ENCODE measurements at places on chromosomes 2 and 18.
A peak's percentile ranks its signal among the peaks of the same experiment; 100 is the strongest.

- DNase-seq, result peak; percentile 97
Observed at GRCh38 chr2:190468814-190469569, 60.8 kb downstream of the MFSD6 start.

DNA sequence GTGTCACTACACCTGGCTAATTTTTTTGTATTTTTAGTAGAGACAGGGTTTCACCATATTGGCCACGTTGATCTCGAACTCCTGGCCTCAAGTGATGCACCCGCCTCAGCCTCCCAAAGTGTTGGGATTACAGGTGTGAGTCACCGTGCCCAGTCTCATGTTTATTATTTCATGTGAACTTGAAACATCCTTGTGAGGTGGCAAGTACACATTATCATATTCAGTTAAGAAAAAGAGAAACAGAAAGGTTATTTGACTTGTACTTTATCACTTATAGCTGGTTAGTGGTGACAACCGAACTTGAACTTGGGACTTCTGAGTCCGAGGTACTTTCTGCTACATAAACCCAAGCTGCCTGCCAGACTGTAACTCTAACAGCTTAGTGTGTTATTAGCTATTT lies 24.4 kb downstream of the ABHD3 start:
- DNase-seq, result no peak

DNA sequence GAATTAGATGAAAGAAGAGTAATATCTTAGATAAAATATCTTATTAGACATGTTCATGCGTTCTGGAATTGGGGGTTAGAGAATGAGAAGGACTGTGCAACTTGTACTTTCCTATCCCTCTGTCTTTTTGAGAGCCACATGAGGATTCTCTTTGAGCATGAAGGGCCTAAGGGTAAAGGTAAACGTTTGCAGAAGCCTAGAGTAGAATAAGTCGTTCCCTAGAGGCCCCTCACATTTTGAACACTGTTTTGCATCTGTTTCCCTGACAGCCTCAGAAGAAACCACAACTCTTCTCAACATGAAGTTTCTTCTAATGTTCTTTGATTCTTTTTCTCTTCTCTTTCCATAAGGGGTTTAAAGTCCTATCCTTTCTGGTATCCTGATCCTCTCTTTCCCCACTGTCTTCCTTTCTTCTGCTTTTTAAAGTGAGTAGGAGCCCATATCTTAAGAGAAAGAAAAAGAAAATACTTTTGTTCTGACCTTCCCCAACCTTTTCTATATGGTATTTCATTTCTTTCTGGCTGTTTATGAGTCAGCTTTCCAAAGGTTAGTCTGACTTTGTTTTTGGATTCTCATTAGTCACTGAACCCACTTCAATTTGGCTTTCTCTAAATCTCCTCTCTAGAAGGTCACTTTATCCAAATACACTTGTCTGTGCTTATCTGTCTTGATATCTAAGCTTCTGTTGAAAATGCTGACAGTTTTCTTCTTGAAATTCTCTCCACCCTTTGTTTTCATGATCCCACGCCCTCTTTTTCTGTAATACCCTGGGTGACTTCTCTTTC lies 34.8 kb downstream of the PPP1R1C start:
- no peak for DNase-seq

- DNase-seq, result no peak
Observed at GRCh38 chr18:63963615-63964256, 6.1 kb upstream of the SERPINB8 start.

DNA sequence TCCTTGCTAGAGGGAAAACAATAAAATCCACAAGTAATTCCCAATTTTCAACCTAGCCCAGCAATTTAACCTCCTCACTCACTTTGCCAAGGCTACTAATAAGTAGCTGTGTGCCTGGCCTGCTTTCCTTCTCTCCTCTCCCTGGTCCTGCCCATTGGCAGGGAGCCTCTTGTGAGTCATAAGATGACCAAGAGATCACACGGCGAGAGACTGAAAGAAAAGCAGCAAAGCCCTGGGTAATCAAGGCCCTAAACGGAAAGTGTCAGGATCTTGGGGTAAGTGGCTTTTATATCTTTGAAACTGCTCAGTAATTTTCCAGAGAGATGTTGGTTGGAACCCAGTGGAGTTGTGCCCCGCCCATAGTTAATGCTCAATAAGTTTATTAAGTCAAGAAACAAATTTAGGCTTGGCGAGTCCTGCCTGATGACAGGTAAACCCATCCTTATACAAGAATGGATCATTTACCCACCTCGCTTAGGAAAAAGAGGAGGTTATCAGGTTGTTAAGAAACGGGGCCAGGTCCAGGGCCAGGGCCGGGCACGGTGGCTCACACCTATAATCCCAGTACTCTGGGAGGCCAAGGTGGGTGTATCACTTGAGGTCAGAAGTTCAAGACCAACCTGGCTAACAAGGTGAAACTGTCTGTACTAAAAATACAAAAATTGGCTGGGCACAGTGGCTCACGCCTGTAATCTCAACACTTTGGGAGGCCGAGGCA lies 10.0 kb upstream of the ADAM17 start:
- DNase-seq, result peak; percentile 78

GRCh38 chr2:183456177-183456576 lies 331.9 kb downstream of the NUP35 start:
- no peak for DNase-seq

- DNase-seq, result no peak
Observed at GRCh38 chr2:241410739-241411176, 54.7 kb downstream of the FARP2 start.

- no peak for DNase-seq
Observed at GRCh38 chr2:22950431-22950830, 434.5 kb upstream of the KLHL29 start.

GRCh38 chr2:236440110-236440881 lies 129.3 kb upstream of the ACKR3 start:
- no peak for DNase-seq

GRCh38 chr2:189305291-189305943 lies 125.9 kb upstream of the COL5A2 start:
- DNase-seq, result no peak

GRCh38 chr18:5145168-5145825 lies 51.8 kb downstream of the AKAIN1 start:
- no peak for DNase-seq

DNA sequence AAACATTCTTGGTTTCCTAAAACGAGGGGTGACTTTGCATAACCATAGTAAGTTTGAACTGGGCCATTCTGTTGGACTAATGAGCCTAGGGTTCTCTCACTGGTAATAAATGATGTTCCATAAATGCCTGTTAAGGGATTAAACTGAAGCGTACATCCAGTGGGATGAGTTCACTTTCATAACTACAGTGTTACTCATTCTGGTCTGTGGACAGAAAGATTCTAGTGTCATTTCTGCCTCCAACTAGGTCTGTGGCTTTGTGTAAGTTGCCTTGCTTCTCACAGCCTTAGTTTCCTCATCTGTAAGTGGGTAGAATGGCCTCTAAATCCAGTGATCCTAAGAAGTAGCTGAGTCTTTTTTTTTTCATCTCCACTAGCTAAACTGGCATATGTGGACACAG lies 1860.6 kb upstream of the PIK3C3 start:
- peak; percentile 64 for DNase-seq

DNA sequence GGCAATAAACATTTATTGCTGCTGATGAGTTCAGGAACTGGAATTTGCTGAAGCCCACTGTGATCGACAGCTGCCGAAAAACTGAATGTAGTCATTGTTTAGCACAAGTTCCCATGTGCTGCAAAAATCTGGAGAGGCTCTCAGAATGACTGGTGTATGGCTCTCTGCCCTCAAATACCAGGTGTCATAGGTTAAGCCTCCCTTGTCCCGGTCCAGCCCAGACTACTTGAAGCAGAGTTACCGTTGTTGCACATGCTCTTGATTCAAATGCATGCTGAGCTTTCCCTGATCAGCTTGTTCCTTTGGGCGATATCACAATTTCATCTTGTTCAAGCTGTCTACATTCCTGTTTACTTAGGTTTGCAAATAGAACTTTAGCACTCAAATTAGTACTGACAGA lies 625.2 kb downstream of the CPS1 start:
- peak; percentile 8 for DNase-seq

- no peak for DNase-seq
Observed at GRCh38 chr2:23127465-23127864, 257.5 kb upstream of the KLHL29 start.

DNA sequence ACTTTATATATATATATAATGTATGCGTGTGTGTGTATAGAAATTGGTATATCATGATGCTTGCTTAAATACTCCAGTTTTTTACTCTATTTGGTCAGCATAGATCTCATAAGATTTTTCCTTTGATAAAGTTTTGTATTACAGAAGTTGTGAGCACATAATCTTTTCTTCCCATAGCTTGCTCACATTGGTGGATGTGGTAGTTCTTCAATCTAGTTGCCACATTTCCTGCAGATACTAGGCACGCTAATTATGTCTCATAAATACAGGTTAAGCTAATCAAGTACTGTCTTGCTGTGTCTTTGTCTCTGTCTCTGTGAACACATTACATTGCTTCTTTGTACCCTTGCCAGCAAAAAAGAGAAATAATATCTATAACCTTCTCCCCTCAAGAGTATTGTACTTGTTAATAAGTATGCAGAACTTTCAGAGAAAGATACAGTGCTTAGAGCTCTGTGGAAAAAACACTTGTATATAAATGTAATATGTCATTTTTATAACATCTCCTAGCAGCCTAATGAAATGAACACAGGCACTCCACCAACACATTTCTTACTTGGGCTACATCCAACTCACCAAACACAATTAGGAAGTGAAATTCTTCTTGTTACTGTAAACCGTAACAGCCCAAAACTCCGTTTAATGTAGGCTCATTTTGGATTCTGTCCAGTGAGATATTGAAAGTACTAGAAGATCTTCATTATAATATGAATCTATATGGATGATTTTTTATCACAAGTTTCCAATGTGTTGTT lies 306.7 kb upstream of the SLC8A1 start:
- no peak for DNase-seq

GRCh38 chr2:158486970-158487325 lies 30.2 kb downstream of the PKP4 start:
- no peak for DNase-seq

DNA sequence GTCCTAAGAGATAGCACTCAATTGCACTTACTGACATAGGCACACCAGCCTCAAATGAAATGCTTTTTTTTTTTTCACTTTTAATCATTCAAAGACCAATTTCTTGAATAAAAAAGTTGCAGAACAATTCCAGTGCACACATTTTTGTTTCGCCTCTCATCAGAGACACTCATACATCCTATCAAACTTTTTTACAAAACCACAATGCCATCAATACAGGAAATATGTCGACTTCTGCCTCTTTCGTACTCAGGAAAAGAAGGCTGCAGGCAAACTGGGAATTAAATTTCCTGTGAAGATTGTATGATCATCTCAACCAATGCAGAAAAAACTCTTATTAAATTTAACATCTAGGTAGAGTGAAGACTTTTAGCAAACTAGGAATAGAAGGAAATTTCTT lies 112.4 kb downstream of the DNER start:
- DNase-seq, result no peak

GRCh38 chr18:60134806-60135205 lies 235.0 kb downstream of the PMAIP1 start:
- no peak for DNase-seq

DNA sequence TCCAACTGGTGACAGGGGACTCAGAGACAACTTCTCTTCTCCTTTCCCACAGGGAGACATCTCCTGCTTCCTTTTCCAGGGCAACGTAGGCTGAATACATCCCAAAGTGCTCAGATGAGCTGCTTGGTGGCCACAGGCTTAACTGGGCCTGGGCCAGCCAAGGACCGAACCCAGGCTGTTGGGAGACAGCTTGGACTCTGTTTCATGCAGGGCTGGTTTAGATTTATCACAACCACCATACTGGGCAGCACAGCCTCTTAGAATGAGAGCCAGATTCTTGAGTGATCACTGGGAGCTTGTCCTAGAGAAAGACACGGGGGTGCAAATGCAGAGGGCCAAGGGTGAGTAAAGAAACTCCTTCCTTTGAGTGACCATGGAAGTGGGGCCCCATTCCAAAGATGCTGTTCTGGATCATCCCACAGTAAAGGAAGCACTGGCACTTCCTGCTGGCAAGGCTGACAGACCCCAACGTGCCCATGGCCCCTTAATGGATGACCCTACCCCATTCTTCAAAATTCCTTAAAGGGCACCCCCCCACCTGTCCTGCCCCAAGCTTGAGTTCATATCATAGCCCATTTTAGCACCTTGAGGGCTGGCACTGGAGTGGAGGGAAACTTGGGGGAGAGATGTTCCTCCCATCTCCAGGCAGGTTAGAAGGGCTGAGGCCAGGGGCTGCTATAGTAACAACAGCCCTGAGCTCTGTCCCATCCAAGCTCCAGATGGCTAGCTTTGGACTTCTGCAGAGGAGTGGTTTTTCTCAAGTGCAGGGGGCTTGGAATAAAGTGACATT lies 84.1 kb downstream of the CAPN13 start:
- DNase-seq, result no peak

GRCh38 chr2:201358684-201359083 lies 1.5 kb upstream of the FLACC1 start:
- DNase-seq, result peak; percentile 40

DNA sequence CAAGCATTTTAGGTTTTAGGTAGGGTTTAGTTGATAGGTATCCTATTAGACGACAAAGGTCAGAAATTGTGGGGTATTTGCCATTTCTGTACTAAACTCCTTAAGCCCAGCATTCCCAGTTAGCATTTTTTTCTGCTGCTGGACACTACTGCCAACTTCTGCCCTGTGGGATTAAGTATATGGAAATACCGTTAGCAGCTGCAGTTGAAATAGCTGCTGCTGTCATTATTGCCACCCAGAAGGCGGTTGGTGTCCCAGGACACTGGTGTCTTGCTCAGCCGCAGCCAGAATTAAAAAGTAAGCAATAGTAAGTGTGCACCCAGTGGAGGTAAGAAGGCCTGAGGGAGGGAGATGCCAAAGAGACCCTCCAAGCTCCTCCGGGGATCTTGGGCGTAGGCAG lies 1.9 kb upstream of the UXS1 start:
- DNase-seq, result no peak

DNA sequence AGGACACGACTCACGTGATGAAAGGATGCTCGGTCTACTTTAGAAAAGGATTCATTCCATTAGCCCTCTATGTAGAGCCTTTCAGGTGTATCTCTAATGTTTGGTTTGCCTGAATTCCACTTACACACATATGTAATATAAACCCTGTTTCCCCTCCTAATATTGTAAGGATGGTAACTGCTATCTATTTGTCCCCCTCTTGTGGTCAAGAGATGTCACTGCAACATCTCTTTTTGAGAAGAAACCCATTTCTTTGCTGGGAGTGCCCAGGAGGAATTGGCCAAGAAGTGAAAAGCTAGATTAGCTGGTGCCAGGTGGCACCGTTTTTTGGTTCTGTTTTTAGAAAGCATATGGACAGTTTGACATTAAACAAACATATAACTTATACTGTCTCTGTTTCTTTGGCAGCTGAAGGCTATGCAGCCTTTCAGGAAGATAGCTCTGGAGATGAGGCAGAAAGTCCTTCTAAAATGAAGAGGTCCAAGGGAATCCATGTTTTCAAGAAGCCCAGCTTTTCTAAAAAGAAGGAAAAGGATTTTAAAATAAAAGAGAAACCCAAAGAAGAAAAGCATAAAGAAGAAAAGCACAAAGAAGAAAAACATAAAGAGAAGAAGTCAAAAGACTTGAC lies 41.2 kb downstream of the RALBP1 start:
- DNase-seq, result no peak

- DNase-seq, result no peak
Observed at GRCh38 chr2:40445467-40445866, 6.4 kb downstream of the SLC8A1 start.

- DNase-seq, result no peak
Observed at GRCh38 chr2:203669820-203670219, 36.6 kb upstream of the CD28 start.
